ENCODE measurements at places on chromosomes 2 and 18. TPM values are rescaled to one million over a fixed set of nuclear protein-coding genes. Genes with fewer than 3 reads are reported as not detected.

Gene REG3G
- 0.33 TPM for total RNA-seq

Gene TTR
- 3,458 TPM for total RNA-seq

DNA sequence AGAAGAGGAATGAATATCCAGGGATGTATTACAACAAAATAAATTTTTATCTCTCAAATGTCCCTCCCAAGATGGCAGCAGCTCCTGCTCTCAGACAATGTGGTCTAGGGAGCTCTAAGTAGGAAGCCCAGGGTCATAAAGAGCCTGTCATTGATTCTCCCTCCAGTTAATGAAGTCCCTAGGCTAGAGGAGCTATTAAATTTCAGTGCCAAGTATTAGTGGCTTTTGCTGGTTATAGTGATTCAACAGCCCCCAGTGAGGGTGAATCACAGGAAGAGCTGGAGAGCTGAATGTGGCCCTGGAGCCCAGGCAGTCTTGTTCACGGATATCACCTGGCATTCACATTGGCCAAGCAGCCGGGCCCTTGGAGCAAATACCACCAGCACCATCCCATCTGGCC is 109.8 kb upstream of the YPEL5 start:
- peaks cover 6% of the 10 kb centered on the region for H3K4me1 ChIP-seq
- no peaks in the 10 kb centered on the region for H3K27me3 ChIP-seq
- no peak overlapping the region for H3K27ac ChIP-seq
- no peaks in the 10 kb centered on the region for H3K36me3 ChIP-seq
- no peak for DNase-seq

- H3K4me3 ChIP-seq: no peak overlapping the region
- no peaks in the 10 kb centered on the region for H3K4me1 ChIP-seq
- no peaks in the 10 kb centered on the region for H3K27me3 ChIP-seq
- no peak for DNase-seq
- H3K27ac ChIP-seq: no peak overlapping the region
These were observed 44.5 kb upstream of the CHN1 start for GRCh38 chr2:175049661-175050060.

- peaks cover 47% of the 10 kb centered on the region for H3K4me1 ChIP-seq
- H3K27ac ChIP-seq: no peak overlapping the region
- H3K36me3 ChIP-seq: no peaks in the 10 kb centered on the region
- H3K27me3 ChIP-seq: no peaks in the 10 kb centered on the region
- H3K4me3 ChIP-seq: no peak overlapping the region
These were observed 9.5 kb upstream of the SMAD7 start for GRCh38 chr18:48959921-48960920.

GRCh38 chr18:55634545-55634944 is 46.6 kb upstream of the TCF4 start:
- H3K27ac ChIP-seq: no peak overlapping the region
- H3K27me3 ChIP-seq: no peaks in the 10 kb centered on the region
- H3K4me1 ChIP-seq: peaks cover 3% of the 10 kb centered on the region
- peaks cover 4% of the 10 kb centered on the region for H3K36me3 ChIP-seq
- H3K4me3 ChIP-seq: no peak overlapping the region

GRCh38 chr2:178059111-178059510 is 13.5 kb downstream of the PDE11A start:
- H3K4me1 ChIP-seq: no peaks in the 10 kb centered on the region
- H3K27me3 ChIP-seq: peaks cover 4% of the 10 kb centered on the region
- H3K36me3 ChIP-seq: no peaks in the 10 kb centered on the region

DNA sequence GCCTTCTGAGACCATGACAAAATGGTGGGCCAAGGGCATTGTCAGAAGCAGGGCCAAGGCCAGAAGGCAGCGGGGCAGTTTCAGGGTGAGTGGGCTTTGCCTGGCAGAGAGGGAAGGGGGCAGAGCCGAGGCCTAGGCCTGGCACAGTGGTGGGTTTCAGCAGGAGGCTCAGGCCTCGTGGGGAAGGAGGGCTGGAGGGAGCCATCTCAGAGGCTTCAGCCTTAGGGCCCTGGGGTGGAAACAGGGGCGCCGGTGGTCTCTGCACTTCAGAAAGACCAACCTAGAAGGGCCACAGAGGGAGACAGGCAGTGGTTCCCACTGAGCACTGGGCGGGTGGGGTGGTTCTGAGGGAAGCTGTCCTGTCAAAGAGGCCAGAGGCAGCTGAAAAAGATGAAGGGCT is 58.0 kb upstream of the SMAD7 start:
- H3K4me1 ChIP-seq: peaks cover 29% of the 10 kb centered on the region
- no peak for DNase-seq
- no peak overlapping the region for H3K4me3 ChIP-seq
- peaks cover 7% of the 10 kb centered on the region for H3K27me3 ChIP-seq
- no peak overlapping the region for H3K27ac ChIP-seq
- no peaks in the 10 kb centered on the region for H3K36me3 ChIP-seq

Data from type B pancreatic cell (in vitro differentiated cells).